Right cardiac atrium (tissue), 5 donors: ENCODE measurements at places on chromosomes 7 and 10.

DNA sequence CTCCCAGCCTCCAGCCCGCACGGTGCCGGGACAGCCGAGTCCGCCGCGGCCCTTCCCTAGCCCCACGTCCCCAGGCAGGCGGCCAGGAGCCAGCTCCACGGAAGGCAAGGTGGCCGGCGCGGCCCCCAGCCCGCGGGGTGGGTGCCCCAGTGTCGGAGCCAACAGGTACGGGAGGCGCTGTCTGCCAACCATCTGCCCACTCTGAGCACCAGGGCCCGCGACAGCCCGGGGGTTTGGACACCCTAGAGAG, 75.8 kb downstream of the CALN1 start:
- no peak for DNase-seq

DNA sequence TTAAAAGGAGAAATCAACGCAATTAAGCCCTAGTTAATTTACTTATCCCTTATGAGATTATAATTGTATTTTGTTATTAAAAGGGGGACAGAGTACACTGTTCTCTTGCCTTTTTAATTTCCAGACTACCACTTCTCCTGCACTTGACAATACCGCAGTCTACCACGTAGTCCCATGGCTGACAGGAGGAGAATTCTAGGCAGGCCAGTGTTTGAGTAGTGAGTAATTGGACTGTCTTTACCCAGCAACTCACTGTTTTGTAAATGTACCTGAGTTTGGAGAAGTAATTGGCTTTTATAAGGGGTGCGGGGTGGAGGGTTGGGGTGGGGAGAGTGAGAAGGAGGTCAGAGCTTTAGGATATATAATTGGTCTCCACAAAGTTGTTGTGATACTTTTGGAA, 85.4 kb downstream of the CFTR start:
- no peak for DNase-seq

DNA sequence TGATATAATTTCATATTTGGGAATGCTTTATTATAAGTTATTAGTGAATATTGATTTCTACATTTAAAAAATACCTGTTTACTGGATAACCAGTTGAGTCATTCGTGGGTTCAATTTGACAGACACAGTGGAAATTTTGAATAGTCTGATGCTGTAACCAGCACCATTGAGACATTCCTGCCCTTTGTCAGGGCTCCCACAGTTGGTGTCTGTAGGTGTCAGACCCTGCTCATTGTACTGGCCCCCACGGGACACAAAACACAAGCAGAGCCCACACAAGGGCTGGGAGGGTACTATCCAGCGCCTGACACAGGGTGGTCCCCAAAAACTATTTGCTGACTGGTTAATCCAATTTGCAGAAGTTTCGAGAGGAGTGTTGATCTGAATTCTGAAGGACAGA, 35.9 kb downstream of the EEPD1 start:
- DNase-seq: no peak

DNA sequence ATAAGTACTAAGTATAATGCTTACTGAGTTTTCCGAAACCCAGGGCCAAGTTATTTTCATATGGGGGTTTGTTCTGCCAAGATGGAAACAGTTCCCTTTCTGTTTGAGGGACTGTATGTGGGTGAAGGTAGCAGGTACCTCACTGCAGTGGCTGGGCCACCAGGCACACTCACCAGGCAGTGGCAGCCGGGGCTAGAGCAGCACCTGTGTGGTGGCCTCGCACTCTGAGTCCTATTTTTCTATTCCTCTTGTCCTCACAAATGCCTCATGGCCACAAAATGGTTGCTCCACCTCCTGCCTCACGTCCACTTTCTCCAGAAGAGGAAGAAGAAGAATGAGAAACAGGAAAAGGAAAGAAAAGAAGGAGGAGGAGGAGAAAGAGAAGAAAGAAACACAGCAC, 167.3 kb upstream of the SHH start:
- no peak for DNase-seq

- DNase-seq: no peak
These were observed 337.5 kb upstream of the KAT6B start for GRCh38 chr10:74488907-74489306.

- DNase-seq: no peak
These were observed 33.6 kb downstream of the WAC start for GRCh38 chr10:28566458-28567015.

GRCh38 chr7:68691261-68692216, 906.7 kb upstream of the AUTS2 start:
- no peak for DNase-seq

- DNase-seq: no peak
These were observed 21.9 kb downstream of the PCBD1 start for GRCh38 chr10:70866424-70866823.

DNA sequence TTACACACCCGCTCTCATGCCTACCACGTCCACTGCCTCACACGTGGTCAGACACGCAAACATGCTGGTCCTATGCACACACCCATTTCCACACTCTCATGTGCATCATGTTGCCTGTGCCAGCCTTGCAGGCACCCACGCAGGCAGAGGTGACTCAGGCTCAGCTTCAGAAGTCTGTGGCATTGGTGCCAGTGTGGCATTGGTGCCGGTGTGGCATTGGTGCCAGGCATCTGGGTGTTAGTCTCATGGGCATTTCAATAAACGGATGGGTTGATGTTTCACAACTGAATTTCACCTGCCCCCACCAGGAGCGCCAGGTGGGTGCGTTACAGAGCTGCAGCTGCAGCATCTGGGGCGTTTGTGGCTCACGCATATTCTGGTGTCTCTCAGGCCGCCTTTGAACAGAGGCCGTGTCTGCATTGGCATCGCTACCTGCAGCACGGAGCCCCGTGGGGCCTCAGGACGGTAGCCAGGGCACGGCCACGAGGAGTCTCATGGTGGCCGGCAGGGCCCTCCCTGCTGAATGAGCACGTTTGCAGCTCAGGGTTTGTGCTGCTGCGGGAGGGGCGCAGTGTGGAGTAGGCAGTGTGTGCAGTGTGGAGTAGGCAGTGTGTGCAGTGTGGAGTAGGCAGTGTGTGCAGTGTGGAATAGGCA, 24.7 kb downstream of the KNDC1 start:
- peak; percentile 2 for DNase-seq

GRCh38 chr10:86653379-86653778, 968 bp upstream of the OPN4 start:
- DNase-seq: no peak

- no peak for DNase-seq
These were observed 456 bp upstream of the DLD start for GRCh38 chr7:107890493-107890961.

DNA sequence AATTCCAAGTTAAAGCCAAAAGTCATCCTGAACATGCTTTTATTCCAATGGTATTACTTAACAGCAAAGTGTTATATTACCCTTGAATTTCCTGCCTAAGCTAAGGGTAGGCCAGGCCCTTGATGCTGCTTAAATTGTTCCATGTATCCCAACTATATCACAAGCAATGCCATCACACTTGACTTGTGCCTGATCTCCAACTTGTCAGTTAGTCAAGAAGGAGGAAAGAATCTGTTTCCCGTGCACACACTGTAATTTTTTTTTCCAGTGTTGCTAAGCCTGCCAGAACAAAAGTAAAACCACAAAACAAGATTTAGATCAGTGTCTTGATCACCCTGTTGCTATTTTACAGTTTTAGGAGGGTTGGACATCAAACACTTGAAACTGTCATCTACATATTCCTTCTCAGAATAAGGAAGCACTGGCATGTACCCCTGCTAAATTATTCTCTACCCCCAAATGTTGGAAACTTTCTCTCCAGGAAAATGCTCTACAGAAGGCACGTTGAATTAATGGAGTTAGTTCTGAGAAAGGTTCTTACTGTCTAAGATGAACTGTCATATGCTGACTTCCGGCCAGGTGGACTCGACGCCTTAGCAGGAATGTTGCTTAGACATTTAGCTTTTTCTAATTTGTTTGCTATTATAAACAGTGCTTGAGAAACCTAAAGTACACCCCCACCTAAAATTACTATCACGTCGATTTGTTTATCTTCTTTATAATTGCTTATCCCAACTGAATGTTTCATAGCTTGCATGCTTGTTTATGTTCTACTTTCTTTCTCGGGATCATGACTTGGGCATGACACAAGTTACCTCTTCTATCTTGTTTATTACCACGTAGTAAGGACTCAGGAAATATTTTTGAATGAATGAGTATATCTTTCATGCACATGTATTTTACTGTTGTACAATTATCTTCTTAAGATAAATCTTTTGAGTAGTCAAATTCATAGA, 105.5 kb upstream of the ZNF438 start:
- DNase-seq: no peak

GRCh38 chr10:4196771-4197390, 411.9 kb upstream of the KLF6 start:
- DNase-seq: no peak

GRCh38 chr10:131078131-131078881, 233.2 kb downstream of the TCERG1L start:
- no peak for DNase-seq

GRCh38 chr7:3767917-3768777, 467.1 kb downstream of the SDK1 start:
- DNase-seq: no peak
